Large intestine (tissue), 12 donors: ENCODE measurements at places on chromosomes 1 and 21.

GRCh38 chr1:41766546-41766945, 152.2 kb downstream of the HIVEP3 start:
- no peak for DNase-seq

DNA sequence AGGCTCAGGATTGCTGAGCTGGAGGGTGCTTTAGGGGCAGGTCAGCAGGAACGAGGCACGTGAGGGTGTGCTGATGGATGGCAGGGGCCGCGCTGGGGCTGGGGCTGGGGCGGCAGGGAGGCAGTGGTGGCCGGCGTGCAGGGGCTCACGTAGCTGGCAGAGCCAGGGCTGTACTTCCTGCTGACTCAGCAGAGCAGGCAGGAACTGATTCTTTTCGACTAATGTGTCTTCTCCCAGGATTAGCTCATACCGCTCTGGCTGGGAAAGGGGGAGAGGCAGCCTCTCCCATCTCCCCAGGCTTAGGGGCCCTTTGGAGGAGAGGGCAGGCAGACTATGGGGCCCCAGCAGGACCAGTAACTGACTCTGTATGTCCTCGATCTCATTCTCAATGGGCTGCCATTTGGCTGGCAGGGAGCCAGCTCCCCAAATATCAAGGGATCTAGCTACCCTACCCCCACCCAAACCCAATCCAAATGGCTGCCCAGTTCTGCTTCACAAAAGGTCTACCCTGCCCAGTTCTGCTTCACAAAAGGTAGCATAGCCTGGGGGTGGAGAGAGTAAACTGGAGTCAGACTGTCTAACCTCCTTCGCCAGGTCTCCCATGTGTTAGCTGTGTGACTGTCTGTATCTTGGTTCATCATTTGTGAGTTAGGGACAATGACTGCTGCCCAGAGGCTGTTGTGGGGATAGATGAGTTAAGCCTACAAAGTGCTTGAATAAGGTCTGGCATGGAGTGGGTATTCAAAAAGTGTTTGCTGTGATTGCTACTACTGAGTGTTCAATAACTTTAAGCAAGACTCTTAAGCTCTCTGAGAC, 100.1 kb upstream of the SLC2A1 start:
- DNase-seq, result peak; percentile 82

- no peak for DNase-seq
These were observed 116.3 kb upstream of the COL6A1 start for GRCh38 chr21:45865106-45865835.

DNA sequence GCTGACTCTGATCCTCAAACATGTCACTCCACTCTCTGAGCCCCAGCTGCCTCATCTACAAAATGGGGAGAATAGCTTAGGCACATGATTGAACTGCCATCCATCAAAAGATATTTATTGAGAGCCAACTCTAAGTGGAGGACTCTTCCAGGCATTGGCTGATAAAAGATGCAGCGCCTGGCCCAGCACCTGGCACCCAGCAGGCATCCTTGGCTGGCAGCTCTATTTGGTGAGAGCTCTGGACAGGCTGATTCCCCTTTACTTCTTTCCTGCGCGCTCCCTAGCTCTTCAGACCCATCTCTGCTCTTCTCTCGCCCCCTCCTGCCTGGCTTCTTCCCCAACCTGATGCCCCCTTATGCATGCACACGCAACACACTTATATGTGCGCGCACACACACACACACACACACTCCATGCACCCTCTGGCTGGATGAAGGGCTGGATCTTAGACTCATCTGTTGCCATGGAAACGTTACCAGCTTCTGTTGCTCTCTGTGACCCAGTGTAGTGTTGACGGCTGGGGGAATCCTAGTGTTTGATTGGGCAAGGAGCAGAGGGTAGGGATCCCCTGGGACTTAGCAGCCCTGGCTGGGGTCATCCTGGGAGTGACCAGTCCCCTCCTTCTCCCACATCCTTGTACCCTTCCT, 49.3 kb downstream of the VWA5B1 start:
- no peak for DNase-seq

GRCh38 chr1:184685116-184685515, 69.5 kb downstream of the EDEM3 start:
- DNase-seq, result no peak

GRCh38 chr1:93475681-93476080, 27.8 kb downstream of the FNBP1L start:
- DNase-seq, result no peak

DNA sequence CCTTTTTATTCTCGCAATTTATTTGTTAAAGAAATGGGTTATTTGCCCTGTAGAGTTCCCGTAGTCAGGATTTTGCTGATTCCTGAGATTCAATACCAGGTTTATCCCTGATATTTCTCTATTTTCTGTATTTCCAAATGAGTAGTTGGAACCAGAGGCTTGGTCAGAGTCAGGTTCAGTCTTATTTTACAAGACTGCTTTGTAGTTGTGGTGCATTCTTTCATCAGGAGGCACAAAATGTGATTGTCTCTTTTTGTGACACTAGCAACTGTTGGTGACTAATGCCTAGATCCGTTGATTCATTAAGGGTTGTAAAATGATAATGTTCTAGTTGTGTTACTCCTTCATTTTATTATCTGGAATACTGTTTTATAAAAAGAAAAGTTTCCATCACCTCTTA, 95.5 kb upstream of the TPTE start:
- DNase-seq, result peak; percentile 17

- DNase-seq, result peak; percentile 21
These were observed 62.7 kb upstream of the IPO9 start for GRCh38 chr1:201766131-201766866.

- DNase-seq, result no peak
These were observed 1483.5 kb downstream of the MRPL39 start for GRCh38 chr21:24123785-24124184.

GRCh38 chr1:91818713-91818975, 67.3 kb downstream of the TGFBR3 start:
- no peak for DNase-seq

DNA sequence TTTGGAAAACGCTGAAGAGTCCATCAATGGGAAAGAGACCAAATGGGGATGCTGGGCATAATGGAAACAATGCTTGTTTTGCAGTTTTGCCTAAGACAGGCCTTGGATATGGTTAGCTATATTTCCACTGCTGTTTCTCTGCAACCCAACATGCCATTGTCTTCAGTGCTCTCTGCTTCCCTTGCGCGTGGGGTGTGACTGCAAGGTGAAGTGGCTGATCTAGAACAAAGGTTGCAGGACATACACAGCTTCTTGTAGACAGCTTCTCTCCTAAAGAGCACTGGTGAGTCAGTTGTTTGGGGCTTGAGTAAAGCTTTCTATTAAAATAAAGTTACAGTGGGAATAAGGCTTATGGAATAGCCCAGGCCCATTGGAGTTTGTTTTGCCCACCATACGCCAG, 33.0 kb downstream of the RUNX1 start:
- no peak for DNase-seq

- no peak for DNase-seq
These were observed 2.2 kb downstream of the ZNF436 start for GRCh38 chr1:23367451-23367790.

- DNase-seq, result no peak
These were observed 63.2 kb downstream of the PRDM2 start for GRCh38 chr1:13763222-13763621.

DNA sequence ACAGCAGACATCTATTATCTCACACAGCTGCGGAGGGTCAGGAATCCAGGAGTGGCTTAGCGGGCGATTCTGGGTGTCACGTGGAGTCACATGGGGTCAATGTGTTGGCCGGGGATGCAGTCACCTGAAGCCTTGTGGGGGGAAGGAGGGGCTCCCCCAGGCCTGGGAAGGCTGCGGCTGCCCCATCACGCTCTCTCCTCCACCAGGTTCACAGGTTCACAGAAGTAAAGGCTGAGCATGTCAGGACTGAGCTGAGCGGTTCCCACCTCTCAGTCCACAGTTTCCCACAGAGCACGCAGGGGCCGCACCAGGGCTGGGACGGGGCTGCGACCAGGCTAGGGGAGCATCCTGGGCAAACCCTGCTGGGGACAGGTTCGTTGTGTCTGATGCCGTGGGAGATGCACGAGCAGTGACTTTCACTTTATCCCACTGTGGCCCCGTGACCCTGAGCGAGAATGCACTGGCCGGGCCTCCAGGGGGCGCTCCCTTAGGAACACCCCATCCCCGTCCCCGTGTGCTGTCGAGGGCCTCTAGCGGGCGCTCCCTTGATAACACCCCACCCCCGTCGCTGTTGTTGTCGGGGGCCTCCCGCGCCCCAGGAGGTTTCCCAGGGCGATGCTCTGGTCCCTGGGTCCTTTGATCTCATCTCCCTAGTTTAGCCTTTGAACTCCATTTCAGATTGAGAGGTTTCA, 73.2 kb upstream of the TRAPPC10 start:
- DNase-seq, result peak; percentile 85

- DNase-seq, result no peak
These were observed 341.2 kb downstream of the PTPRU start for GRCh38 chr1:29577512-29577911.

DNA sequence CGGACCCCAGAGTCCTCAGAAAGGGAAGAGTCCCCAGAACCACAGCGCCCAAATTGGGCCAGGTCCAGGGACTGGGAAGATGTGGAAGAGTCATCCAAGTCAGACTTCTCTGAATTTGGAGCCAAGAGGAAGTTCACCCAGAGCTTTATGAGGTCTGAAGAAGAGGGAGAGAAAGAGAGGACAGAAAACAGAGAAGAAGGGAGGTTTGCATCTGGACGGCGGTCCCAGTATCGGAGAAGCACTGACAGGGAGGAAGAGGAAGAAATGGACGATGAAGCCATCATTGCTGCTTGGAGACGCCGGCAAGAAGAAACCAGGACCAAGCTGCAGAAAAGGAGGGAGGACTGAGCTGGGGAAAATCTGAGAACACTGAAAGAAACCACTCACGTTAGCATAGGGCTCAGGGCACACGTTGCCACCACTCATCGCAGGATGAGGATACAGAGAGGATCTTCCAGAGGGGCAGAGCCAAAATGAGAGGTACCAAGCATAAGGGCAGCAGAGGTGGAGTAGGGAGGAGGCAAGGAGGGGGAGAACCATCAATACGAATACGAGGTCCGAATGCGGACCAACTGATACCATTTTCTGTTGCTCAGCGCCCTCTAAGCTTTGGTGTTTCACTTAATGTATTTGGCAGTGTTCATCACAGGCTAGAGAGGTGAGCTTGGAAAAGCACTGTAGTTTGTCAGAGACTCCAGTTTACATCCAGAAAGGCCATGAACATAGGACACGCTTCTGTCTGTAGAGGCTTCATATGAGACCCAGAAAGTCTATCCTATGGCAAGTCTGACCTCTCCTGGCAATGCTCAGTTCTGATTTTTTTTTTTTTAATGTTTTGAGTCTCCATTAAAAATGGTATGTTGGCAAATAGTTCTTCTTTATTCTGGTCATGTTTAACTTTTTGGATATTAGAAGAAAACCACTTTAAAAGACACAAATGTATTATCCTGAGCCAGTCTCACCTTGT, 34.7 kb downstream of the STYXL2 start:
- no peak for DNase-seq

GRCh38 chr1:94321662-94322061, 84.3 kb upstream of the ARHGAP29 start:
- no peak for DNase-seq

- DNase-seq, result no peak
These were observed 5.3 kb downstream of the KRTAP10-1 start for GRCh38 chr21:44534688-44535087.

GRCh38 chr1:117607471-117607870, 1.6 kb downstream of the TENT5C start:
- DNase-seq, result no peak

GRCh38 chr1:74681001-74681400, 7.4 kb upstream of the ERICH3 start:
- DNase-seq, result no peak

GRCh38 chr1:183711741-183712361, 58.7 kb upstream of the APOBEC4 start:
- DNase-seq, result no peak

DNA sequence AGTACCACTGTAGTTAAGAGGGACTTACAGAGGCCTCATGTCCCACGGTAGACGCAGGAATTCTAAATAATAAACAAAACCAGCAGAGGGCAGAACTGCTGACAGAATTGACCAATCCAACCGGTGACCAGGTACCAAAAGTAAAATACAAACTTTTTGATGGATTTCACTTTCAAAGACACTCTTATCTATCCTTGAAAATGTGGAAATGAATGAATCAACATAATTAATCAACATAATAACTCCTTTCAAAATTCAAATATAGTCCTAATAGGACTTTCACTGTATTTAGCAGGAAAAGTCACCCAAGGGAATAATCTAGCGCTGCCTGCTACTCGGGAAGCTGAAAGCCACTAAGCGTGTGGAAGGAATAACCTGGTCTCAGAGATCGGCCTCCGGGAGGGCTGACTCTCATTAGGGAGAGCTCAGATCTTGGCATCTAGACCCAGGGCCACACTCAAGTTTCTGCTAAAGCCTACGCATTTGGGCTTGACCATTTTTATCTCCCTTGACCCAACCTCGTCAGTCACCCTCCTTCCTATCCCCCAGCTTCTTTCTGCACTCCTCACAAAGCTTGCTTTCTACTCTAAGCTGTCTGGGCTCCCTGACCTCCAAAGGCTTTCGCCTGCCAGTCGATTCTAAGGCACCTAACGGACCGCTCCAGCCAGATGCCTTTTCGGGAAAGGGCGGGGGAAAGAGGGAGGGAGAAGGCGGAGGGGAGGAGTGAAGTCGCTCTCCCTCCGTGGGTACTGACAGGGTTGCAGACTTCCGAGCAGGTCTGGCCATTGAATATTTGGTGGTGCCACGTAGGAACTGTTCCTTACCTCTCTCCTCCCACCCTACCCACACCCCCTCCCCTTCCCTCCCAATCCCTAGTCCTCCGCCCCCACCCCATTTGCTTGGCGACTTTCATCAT, 1.6 kb downstream of the COL11A1 start:
- no peak for DNase-seq

- no peak for DNase-seq
These were observed 238.5 kb downstream of the PTGER3 start for GRCh38 chr1:70809069-70809468.

DNA sequence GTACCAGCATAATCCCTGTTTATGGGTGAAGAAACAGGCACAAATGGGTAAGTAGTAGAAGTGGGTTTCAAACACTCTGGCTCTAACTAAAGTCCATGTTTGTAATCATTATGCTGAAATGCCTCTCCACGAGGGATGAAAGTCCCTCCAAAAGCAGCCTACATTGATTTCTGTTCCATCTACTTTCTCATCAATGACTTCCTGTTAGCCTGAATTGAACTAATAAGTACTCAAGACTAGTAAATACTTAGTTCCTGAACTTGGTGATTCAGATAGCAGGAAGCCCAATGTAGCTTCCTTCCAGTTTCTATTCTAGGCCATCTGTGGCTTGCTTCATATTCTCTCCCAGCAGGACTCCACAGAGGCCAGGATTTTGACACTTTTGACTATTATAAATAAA, 11.3 kb upstream of the BACH1 start:
- DNase-seq, result no peak

DNA sequence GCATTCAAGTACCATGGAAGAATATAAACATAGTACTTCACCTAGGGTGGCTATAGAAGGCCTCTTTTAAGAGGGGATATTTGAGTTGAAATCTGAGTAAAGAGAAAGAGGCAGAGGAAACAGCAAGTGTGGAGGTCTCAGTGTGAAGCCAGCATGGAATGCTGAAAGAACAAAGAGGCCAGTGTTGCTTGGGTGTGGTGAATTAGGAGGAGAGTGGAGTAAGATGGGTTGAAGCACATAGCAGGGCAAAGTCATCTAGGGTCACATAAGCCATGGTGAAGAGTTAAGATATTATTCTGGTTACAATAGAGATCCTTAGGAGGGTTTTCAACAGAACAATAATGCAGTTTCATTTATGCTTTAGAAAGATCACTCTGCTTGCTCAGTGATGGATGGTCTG, 37.5 kb downstream of the C1orf141 start:
- no peak for DNase-seq
